ENCODE measurements at places on chromosomes 11 and 22. TPM values are rescaled to one million over a fixed set of nuclear protein-coding genes. Genes with fewer than 3 reads are reported as not detected.

DCHS1 gene
- 38.3 TPM for total RNA-seq

DNA sequence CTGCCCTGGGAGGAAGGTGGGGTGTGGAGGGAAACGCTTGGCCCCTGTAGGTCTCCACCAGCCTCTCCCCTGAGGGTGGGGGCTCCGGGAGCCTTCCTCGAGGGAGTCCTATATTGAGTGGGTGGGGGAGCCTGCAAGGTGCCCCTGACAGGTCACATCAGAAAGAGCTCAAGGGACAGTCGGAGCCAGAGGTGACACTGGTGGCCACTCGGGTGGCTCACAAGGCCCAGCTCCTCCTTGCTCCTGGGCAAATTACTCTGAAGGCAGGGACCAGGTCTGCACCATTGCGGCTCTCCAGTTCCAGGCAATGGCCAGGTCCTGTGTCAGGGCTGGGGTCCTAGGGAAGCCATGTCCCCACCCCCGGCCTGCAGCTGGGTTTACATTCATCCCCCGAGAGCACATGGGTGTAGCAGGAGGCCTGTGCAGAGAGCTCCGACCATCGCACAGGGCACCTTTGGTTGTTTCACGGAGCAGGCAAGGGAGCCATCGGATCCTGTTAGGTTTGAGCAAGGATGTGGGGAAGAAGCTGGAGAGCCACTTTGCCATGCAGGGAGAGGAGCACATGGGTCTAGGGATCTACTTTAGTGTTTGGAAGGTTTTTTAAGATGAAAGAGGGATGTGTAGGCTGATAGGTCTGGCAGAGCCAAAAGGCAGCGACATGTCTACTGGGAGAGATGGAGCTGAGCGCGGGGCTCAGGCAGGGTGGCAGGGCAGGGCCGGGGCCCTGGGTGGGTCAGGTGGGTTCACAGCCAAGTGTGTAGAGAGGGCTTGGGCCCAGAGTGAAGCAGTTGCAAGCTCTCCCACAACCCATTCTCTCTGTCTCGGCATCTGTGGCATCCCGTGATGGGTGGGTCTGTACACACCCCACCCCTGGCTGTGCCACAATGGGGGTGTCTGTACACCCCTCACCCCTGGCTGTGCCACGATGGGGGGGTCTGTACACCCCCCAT, 14.8 kb downstream of the CCND1 start:
- no peak for DNase-seq

NLRP6 gene
- total RNA-seq, result not detected

- DNase-seq, result no peak
Observed at GRCh38 chr11:74123008-74123448, 47.8 kb downstream of the C2CD3 start.

SAA2 gene
- 0.41 TPM for total RNA-seq

DNA sequence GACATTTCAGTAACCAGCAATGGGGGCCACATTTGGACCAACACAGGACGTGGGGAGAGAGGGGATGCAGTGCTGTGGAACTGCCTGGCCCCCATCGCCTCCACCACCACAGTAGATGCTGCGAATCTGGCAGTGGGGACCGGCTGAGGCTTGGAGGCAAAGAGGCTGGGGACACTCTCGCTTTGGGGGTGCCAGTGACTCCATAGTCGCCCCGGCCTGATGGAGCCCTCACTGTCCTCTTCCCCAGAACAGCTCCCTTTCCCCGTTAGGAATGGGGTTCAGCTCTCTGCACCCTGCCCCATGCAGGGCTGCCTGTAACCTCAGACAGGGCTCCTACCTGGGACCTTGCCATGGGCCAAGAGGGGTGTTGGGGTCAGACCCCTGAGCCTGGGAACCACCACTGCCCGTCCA, 1.8 kb upstream of the MUC2 start:
- DNase-seq, result no peak

DNA sequence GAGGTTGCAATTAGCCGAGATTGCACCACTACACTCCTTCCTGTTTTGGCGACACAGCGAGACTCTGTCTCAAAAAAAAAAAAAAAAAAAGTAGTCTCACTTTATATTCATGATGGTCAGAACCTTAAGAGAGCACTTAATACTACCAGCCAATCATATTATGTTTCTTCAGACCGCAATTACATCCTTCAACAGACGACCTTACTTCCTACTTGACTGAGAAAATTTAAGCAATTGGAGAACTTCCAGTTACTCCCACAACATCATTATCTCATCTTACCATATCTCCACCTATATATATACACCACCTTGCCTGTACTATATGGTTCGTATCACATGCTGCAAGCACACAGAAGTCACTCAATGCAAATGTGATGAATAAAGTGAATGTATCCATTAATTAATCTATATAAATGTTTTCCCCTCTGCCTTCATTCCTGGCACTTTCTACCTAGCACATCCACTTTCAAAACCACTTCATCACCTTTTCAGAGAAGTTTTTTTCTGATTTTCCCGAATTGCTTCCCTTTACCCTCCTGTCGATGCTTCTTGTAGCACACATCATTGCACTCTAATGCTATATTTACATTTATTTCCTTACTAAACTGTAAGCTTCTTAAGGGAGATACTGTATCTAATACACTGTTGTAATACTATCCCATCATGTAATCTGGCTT, 13.8 kb downstream of the ATP5MG start:
- no peak for DNase-seq

Data from frontal cortex (tissue), 4 donors.